ENCODE measurements at places on chromosomes 5 and 9.

DNA sequence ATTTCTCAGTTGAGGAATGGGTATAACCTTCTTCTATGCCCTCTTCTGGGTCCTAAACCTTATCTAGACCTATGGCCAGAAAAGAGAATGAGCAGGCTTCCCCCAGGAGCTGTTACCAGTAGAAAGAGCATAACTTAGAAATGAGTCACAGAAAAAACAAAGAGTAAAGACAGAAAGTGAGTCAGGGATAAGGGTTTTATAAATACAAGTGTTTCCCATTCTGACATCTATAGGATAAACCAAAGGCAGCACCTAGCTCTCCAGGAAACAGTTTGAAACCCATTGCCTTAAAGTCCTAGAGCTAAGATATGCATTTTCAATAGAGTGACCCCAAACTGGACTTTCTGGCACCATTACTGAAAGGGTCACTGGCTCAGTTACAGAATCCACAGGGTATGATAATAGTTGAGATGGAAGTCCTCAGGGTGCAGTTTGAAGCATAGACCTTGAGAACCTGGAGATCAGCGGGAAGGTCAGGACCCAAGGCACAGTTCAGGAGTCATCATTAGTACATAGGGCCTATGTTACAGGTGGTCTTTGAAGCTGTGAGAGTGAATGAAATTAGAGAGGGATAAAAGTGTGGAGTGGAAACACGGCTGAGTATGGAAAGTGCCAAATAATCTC is 42.7 kb upstream of the LIFR start:
- DNase-seq, result no peak

DNA sequence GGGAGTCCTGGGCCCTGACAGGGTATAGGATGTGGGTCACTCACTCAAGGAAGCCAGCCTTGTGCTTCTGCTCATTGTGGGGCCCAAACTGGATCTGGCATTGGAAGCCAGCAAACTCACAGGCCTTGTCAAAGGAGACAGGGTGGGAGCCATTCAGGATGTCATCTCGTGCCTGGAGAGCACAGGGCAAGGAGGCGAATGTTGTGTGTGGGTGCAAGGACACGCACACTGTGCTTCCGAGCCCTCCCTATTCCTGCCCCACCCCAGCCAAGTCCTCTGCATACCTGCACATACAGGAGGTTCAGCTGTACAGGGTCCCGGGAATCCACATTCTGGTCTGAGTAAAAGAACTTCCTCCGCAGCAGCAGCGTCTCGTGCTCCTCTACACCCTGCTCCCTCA is 8.1 kb downstream of the TLN1 start:
- DNase-seq, result no peak

- no peak for DNase-seq
Observed at GRCh38 chr9:81375187-81376100, 313.9 kb downstream of the TLE1 start.

GRCh38 chr5:112554101-112554977 is 135.3 kb upstream of the EPB41L4A start:
- no peak for DNase-seq

GRCh38 chr5:179194941-179195381 is 134.8 kb downstream of the ZNF354C start:
- no peak for DNase-seq

DNA sequence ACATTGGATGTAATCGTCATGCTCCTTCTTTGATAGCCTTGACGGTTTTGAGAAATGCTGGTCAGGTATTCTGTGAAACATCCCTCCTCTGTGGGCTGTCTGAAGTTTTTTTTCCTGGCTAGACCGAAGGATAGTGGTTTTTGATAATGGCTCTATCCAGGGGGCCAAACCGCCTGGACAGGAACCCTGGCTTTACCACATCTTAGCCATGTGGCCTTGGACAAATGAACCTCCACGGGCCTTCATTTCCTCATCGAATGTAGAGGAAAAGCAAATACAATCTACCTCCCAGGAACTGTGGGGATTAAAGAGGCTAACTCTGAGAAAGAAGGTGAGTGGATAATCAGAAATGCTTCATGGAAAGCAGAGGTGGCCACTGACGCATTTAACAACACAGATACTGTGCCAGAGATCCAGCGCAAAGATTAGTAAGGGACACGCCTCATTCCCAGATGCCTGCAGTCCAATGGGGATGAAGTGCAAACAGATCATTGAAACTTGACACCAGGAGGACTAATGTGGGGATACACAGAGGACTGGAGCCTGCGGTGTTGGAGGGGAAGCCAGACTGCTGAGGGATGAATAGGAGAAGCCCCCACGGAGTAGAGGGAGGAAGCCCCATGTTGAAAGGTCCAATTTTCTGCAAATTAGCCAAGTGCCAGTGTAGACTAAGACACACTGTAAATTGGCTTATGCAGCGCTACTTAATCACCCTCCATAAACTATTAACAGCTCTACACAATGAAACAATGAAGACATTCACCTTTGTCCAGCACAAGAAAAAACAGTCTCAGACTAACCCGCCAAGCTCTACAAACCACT is 41.6 kb downstream of the MYO10 start:
- no peak for DNase-seq

- DNase-seq, result no peak
Observed at GRCh38 chr5:52010454-52010853, 627.2 kb downstream of the ISL1 start.

GRCh38 chr5:128877476-128877875 is 87.8 kb upstream of the SLC27A6 start:
- DNase-seq, result no peak

DNA sequence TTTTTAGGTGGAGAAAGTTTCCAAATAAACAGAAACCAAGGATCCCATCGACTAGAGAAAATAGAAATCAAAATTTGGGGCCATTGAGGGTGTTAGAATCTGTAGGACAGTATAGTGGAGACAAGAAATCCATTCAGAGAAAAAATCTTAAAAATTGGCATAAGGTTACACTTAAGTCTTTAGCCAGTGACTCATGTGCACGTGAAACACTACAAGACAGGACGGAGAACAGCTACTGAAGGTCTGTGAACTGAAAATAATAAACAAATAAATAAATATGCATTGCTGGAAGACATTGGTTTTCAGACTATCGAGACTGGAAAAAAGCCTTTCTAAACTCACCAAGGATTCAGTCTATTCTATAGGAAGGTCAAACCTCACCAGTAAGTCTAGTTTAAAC is 1955.5 kb downstream of the MAT2B start:
- DNase-seq, result no peak

DNA sequence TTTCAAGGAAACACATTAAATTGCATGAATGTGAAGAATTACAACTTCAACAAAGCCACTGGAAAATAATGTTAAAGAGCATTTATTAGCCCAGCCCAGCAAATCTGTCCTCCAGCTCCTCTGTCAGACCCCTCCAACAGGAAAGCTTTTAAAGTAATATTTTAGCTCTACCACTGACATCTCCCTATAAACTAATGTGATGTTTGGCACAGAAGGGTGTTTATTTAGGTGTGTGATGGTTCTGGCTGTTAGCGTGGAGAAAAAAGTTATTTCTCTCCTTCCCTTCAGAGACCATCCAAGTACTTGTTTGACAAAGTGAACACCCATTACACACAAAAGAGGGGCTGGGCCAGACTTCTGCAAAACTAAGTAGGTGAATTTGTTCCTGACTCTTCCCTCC is 111.9 kb upstream of the TARS1 start:
- no peak for DNase-seq

DNA sequence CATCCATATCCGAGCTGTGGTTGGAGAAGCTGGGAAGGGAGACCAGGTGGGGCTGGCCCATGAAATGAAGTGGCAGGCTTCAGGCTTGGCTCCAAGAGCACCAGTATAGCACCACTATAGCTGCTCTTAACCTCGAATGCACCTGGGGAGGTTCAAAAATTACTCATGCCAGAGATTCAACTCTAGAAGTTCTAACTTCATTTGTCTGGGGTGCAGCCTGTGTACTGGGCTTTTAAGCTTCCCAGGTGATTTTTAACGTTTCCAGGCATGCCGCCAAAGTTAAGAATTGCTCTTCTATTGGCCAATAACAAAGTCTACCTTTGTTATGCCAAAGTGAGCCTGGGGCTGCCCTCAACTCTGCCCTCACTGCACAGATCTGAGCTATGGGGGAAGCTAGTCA is 458 bp downstream of the PRSS3 start:
- no peak for DNase-seq

GRCh38 chr9:106816524-106816923 is 46.4 kb upstream of the ZNF462 start:
- DNase-seq, result no peak

GRCh38 chr5:95304711-95305110 is 19.8 kb upstream of the MCTP1 start:
- no peak for DNase-seq

DNA sequence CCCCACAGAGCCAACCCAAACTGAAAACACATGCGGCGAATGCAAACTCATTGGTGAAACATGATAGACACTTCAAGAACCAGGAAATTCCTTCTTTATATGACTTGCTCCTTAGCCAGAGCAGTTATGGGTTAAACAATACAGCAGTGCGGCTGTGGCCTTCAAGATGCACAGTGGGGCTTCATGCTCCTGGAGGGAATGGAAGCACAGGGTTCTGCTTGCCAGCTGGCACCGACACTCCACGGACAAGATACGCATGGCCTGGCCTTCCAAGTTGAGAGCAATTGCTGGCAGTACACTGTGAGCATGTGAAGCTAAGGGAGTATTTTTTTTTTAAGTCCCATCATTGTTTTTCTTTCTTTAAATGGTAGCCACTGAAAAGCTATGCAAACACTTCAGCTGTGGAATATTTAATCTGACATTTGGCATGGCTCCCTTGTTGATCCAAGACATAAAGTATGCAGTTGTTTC is 451.6 kb upstream of the CD180 start:
- DNase-seq, result no peak

DNA sequence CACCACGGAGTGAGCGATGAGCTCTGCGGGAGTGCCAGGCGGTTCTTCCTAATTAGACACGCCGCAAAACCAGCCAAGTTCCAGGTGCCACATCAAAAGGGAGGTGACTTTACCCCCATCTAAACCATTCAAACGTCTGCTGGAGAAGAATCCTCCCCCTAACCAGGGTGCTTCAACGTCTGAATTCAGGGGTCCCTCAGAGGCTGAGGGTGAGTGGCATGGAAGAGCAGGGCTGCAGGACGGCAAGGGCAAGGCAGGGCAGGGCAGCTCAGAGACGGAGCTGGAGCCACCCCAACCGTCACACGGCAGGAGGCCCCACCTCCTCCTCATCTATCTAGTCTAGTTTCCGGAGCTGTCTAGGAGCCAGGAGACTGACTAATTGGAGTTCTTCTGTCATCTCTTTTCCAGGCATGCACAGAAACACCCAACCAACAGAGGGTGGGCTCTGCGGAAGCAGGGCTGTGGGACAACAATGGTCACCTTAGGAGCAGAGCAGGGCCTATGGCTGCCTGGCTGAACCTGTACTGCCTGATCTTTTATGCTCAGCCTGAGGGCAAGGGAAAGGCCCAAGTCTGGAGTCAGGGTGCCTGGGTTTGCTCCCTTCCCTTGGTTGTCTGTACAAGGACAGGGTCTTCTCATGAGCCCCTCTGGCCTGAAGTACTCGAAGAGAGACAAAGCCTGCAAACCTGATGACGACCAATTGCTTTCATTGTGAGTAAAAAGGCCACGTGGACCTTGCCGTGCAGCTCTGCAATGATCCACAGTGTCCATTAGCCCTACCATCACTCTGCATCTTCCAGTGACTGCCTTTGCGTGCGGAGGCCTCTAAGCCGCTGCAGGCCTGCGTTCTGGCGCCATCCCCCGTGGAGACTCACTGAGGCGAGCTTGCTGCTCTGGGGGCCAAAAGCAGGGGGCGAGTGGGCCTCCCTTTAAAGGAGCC is 81.0 kb upstream of the SLC25A51 start:
- no peak for DNase-seq

- no peak for DNase-seq
Observed at GRCh38 chr9:18405240-18405639, 68.7 kb upstream of the ADAMTSL1 start.

- DNase-seq, result no peak
Observed at GRCh38 chr5:74460694-74461093, 179.8 kb downstream of the ENC1 start.

DNA sequence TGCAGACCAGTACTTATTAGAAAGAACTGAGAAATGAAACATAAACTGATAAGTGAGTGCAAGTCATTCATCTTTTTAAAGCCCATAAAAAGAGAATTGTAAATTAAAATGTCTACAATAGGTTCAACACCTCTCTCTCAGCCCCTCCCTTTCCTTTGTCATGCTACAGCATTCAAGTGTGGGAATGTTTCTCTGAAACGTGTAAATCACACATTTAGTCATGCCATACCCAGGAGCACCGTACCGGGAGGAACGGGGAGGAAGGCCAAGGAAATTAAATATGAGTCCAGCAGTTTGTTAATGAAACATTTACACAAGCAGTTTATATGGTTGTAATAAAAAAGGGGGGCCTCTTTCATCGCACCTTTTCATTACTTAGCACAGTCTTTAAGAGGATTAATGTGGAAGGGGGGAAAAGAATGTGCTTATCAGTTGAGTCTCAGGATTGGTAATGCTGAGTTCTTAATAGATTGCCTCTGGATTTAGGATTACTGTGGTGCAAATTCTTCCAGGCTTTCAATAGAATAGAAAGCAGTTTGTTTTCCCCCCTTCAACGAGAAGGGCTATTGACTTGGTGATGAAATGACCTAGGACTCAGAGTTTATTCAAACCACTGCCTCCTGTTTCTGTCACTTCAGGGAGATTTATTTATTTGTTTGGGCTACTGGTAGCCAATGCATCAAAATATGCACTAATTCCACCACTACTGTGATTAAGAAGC is 176.0 kb upstream of the ZNF608 start:
- no peak for DNase-seq

- DNase-seq, result no peak
Observed at GRCh38 chr5:31614151-31615020, 24.5 kb upstream of the PDZD2 start.

DNA sequence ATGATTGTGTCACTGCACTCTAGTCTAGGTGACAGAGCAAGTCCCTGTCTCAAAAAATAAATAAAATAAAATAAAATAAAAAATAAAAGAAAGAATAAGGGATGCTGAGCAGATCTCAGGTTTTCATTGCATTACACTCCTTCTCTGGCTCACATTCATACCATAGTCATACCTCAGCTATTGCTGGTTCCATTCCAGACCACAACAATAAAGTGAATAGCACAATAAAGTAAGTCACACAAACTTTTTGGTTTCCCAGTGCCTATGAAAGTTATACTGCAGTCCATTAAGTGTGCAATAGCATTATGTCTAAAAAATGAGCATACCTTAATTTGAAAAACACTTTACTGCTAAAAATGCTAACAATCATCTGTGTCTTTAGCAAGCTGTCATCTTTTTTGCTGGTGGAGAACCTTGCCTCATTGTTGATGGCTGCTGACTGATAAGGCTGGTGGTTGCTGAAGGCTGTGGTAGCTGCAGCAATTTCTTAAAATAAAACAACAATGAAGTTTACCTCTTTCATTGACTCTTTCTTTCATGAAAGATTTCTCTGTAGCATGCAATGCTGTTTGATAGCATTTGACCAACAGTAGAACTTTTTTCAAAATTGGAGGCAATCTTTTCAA is 415.7 kb downstream of the ZNF608 start:
- no peak for DNase-seq

Data from CD4-positive, alpha-beta T cell treated with Interleukin-1 beta for 1 hour (primary cell).